ENCODE measurements at places on chromosomes 12 and 14. TPM values are rescaled to one million over a fixed set of nuclear protein-coding genes. Genes with fewer than 3 reads are reported as not detected.

PMEL gene
- polyA plus RNA-seq: 3.3 TPM

SLC38A4 gene
- polyA plus RNA-seq: 28.5 TPM

NR4A1 gene
- 14.3 TPM for polyA plus RNA-seq

SMOC1 gene
- polyA plus RNA-seq: 2.4 TPM

ARHGEF25 gene
- 29.2 TPM for polyA plus RNA-seq

DNA sequence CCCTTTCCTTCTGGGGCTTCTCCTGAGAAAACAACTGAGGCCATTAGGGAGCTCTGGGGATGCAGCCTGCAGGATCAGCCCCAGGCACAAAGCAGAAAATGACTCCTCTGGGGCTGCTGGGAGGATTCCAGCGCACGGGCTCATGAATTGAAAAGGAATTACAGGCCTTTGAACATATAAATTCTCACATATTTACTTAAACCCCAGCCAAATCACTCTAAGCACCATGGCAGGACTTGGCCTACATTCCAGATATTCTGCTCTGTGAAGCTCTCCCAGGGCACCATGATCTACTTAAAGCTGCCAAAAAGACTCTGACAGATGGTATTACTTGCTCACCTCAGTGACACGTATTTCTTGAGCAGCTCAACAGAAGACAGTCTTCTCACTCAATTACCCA, 87.2 kb downstream of the ZFC3H1 start:
- no peak for DNase-seq

- no peak for DNase-seq
Measured at GRCh38 chr12:27178723-27179399, 65.2 kb upstream of the STK38L start.

DNA sequence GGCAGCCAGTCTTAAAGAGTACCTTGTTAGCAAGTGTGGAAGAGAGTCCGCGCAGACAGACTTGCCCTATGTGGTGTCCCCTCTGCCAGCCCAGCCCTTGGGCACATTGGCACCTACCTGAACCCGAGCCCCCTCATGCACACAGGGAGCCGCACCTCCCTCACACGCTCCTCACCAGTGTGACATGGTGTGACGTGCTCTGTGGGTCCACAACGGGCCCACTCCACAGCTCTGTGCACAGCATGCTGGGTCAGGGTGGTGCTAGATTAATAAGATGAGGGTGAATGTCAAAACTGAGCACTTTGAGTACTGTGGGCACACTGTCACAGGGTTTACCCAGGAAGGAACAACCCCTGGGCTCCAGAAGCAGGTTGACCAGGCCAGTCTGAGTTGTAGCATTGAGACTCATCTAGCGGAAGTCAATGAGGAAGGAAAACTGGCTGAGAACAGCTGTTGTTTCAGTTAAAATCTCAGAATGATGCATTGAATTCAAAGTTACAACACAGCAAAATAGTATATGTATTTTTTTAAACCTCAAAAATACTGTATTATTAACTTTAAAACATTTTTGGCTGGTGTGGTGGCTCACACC, 53.4 kb upstream of the AMN start:
- DNase-seq: no peak

DNA sequence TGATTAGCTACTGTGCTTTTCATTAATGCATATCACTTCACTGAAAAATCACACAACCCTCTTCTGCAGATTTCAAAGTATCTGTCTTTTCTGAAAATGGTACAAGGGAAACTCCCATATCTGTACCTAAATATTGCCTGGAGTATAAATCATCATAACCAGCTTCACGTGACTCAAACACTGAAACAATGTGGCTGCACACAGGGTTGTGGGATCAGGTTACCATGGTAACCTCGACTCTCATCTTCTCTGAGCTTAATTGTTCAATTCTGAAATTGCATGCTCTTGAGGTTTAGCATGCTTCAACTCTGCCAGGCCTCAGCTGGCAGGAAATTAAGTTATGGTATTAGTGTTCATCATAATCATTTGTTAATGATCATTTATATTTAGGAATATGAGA, 77.5 kb upstream of the CPSF6 start:
- DNase-seq: no peak

DNA sequence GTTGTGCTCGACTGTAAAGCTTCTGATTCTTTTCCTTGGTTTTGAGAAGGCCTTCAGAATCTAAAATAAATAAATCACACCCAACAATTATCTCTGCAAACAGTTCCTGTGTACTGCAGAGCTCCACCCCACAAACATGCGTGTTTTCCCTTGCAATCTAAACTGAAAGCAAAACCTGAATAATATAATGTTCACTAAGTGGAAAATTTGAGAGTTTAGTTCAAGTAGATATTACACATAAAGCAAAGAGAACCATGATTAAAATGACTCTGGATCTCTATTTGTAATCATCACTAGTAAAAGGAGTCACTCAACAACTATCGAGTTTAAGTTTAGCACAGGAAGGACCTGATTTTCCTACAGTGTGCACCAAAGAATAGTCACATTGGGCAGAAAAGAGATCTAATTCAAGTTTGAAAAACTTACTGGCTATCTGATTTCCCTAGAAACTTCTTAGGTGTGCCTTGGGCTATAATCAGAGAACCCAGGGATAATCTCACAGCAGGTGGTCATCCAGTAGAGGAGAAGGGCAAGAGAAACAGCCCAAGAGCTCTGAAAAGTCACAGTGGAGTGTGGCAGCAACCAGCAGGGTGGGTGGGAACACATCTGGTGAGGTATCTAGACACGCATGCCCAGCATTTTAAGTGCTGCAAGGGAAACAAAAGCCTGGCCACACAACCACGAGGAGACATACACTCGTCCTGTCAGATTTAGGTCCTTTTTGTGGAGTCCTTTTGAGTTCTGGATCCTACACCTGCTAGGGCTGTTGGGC, 25.4 kb downstream of the ATG14 start:
- DNase-seq: no peak

- no peak for DNase-seq
Measured at GRCh38 chr12:116603546-116604177, 44.5 kb downstream of the MAP1LC3B2 start.

DNA sequence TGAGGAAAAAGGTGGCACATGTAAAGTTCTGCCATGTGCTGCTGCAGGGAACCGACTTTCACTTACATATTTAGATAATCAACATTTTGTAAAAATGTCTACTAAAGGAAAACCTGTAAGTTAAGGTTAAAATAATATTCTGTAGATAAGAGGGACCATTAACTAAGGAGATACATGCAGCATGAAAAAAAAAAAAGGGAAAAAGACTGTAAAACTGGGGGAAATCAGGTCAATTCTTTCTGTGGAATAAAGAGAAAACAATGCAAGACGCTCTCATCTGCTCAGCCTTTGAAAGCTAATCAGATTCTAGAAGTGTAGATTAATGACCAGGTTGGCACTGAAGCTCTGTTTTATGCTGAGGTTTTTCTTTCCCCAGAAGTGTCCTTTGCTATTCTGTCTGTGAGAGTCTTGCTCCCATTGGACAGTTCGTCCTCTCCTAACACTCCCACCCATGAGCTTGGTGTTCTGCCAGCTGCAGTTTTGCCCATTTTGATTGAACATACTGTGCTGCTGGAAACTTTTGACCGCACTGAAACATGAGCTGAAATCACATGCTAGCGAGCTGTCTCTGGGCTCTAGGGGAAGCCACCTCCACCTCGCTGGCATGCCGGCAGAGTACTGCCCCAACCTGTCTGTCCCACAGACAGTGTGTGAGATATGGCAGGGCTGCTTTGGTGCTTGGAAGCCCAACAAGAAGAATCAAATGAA, 39.7 kb downstream of the PPTC7 start:
- DNase-seq: peak; percentile 41

DNA sequence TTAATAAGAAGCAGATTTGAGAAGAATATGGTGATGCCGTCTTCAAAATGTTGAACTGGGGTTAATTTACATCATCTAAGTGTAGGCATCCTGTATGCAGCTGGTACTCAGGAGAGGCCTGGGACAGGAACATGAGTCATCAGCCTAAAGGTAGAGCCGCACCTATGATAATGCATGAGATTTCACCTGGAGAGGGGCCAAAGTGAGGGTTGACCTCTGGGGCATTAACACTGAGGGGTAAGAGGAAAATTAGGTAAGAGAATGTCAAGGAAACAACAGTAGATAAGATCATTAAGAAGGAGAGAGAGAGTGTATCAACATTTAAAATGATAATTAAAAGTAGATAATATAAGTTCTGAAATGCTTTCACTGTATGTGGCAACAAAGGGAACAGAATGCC, 20.2 kb upstream of the SSTR1 start:
- no peak for DNase-seq

GRCh38 chr12:67977668-67978067, 11.6 kb upstream of the IFNG-AS1 start:
- no peak for DNase-seq
